HTR-8/SVneo (cell line): ENCODE measurements at places on chromosomes 6 and 20.

- no peak for DNase-seq
Observed at GRCh38 chr6:50819466-50819903, 814 bp downstream of the TFAP2B start.

DNA sequence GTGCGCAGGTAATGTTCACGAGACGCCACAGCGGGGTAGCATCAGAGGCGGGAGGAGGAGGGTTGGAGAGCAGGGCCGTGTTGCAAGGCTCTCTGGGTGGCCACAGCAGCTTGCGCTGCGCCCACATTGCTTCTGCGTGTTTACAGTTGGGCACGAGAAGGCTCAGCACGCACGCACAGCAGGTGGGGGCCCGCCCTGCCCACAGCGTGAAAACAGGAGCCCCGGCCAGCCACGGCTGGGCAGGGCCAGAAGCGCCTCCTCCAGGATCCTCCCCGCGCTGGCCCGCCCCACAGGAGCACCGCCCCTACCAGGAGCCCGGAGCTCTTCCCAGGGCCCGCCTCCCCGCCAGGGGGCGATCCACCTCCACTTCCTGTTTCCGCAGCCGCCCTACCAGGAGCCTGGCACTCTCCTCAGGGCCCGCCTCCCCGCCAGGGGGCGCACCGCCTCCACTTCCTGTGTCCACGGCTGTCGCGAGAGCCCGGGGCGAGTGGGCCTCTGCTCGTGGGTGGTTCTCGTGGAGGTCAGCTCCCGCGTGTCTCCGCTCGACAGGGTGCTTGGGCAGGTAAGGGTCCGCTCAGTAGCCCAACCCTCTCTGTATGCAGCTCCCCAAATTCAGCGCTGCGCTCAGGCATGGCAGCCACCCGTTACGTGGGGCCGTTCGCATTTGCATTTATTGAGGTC is at the start of gene FAM50B:
Gene FAM50B (plus strand): TSS at position 449 of the 681 bp plus-strand sequence. CDS start 439 bp downstream, outside the sequence.
- DNase-seq, result no peak

DNA sequence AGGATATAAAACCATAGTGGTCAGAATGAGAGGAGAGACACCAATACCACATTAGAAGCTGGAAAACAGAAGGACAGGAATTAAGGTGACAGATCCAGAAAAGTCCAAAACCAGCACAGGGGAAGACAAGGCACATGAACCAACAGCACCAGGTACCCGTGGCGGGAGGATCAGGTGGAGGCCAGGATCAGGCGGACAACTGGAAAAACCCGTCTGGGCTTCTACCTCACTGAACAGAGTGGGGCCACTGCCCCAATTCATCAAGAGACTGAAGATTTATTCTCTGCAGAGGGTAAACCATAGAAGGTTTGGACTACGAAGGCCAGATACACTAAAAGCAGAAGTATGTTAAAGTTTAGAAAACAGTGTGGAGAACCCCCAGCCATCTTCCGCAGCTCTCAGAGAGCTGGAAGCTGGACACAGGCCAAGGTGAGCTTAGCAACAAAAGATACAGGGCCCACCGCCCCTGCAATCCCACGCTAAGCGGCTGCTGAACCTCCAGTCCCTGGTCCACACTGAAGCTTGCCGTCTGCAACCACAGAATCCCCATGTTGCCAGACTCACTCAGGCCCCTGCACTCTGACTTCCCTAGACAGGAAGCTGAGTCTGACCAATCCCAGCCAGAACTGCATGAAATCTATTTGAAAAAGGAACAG is 29.9 kb downstream of the ABHD12 start:
- DNase-seq, result peak; percentile 37

DNA sequence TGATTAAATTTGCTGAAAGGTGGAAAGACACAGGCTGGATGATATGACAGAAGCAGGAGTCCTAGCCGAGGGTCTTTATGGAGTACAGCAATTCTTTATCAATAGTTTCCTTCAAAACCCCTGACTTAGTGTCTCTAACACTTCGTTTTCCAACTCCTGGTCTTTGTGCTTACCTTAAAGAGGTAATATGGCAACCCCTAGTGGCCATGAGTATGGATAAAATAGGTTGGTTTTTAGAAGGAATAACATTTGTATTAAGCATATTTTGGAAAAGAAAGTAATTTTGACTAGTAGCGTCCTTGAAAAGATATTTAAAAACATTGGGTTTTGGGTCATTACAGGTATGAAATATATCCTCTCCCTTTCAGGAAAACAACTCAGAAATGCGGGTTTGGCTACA is 51.9 kb downstream of the VGLL2 start:
- peak; percentile 5 for DNase-seq

DNA sequence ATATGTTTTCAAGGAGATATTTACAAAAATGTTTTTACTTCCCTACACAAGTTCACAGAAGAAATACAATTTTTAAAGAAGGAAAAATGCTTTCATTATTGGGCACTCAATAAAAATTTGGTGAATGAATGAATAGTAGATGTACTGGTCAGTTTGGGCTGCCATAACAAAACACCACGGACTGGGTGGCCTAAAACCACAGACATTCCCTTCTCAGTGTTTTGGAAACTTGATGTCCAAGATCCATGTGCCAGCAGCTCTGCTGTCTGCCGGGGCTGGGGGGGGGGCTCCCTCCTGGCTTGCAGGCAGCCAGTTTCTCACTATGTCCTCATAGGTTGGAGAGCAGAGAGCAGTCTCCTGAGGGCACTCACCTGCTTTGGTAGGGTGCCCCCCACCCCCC is 62.0 kb downstream of the FAM120B start:
- DNase-seq, result no peak
